NAMALWA (cell line): ENCODE measurements at places on chromosomes 2 and 18.

GRCh38 chr2:145750612-145751011 lies 1230.7 kb upstream of the ZEB2 start:
- peak; percentile 60 for DNase-seq

DNA sequence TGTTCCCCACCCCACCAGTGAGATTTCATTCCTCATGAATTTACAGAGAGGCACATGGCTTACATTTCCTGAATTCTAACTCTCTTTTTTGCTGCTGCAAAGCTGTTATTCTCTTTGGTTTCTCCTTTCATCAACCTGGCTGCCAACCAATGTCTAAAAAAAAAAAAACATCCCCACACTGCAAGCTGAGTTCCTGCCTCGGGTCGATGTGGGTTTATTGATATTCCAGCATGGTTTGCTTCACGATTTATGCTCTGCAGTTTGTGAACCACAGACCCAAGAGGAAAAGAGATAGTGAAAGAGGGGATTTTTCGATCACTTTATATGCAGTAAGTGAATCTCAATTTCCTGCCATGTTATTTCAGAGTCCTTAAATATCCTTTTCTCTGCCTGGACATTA lies 363.6 kb downstream of the LPIN1 start:
- no peak for DNase-seq

GRCh38 chr2:114160263-114160981 lies 270.5 kb downstream of the ACTR3 start:
- DNase-seq, result no peak

DNA sequence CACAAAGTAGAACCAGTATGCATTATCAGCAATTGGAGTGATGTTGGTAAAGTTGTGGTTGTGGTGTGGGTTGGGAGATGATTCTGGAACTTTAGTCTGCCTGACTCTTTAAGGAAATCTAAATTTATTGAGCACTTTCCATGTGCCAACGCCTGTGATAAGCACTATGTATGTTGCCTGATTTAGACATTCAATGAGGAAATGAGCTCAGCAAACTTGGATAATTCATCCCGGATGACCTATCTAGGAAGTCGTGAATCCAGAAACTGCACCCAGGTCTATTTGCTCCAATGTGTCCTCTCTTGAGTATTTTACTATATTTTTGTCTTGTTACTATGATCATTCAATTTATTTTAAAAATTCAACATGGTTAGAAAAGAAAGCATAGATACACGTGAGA lies 400.8 kb upstream of the MMADHC start:
- DNase-seq, result no peak

- DNase-seq, result no peak
Measured at GRCh38 chr18:5095239-5095638, 101.8 kb downstream of the AKAIN1 start.

- DNase-seq, result peak; percentile 29
Measured at GRCh38 chr2:113692698-113693428, 63.6 kb downstream of the SLC35F5 start.

DNA sequence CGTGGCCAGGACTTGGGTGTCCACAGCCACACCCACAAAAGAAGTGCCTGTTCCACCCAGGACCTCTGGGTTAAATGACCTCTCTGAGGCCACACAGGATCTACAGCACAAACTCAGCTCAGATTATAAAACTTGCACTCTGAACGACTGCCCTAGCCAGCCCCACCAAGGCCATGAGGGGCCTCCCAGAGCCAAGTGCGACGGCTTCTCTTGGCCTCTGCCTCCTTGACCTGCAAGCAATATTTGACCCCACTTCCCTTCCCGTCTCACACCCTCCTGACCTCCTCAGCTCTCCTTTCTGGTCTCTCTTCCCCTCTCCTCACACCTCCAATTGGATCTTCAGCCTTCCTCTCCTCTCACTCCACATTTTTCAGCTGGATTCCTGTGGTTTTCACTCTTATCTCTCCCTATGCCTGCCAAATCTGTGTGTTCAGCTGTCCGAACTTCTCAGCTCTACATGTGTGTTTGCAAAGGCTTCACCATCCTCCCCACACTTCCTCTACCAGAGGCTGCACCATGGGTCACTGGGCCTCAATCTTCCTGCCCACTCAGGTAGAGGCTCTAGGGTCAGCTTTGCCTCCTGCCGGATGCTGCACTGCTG lies 25.3 kb upstream of the STEAP3 start:
- DNase-seq, result no peak

- no peak for DNase-seq
Measured at GRCh38 chr2:233039212-233039845, 6.9 kb downstream of the NEU2 start.

DNA sequence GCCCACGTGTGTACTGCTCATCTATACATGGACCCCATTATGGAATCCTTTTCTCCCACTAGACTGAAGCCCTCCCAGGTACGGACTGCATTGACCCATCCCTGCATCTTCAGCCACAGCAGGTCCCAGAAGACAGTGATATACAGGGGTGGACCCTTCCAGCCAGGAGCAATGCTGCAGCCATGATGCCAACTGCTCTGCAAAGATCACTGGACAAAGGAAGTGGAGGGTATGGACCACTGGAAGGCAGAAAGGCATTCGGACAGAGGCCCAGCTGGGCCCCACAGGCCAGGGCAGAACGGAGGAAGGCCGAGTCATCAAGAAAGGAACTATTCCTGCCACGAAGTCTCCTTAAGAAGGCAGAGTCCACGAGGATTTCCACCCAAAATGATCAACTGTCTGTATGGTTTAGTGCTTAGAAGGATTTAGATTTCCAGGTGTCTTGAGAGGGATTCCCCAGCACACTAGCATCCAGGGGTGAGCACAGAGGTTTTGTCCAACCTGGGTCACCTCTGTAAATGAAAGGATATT lies 93.4 kb downstream of the TWIST2 start:
- DNase-seq, result no peak

DNA sequence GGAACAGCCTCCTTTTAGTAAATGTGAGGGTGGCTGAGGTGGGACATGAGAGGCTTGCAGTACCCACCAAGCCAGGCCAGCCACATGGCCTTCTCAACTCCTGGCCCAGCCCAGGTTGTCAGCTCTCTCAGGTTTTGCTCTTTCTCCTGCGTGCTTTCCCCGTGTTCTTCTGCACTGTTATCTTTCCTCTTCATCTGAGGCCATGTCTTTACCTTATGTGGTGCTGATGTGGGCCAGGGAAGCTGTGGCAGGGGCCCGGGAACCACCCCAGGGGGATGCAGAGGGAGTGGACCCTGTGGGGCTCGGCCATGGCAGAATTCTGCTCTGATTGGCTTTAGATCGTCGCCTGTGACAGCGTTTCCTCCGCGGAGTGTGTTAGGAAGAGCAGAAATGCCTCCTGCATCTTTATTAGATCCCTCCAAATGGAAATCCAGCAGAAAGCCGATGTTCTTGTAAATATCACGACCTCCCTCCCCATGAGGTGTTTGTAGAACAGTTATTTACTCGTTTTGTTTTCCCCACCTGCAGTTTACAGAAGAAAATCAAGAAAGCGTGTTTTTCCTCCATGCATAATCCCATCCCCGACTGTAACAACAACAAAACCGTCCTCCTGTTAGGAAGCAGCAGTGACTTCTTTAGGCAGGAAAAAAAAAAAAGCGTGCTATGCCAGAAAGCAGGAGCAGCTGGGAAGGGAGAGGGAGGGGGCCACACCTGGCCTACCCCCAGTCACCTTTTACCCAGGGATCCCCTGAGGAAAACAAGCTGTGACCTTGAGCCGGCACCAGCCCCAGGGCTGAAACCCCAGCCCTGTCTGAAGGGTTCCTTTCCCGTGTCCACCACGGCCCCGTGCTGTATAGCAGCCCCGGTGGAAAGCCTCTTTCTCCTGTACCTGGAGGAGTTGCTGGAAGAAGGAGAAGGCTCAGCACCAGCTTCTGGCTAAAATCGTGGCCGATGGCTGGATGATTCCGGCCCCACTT lies 54.8 kb downstream of the HPCAL1 start:
- no peak for DNase-seq

DNA sequence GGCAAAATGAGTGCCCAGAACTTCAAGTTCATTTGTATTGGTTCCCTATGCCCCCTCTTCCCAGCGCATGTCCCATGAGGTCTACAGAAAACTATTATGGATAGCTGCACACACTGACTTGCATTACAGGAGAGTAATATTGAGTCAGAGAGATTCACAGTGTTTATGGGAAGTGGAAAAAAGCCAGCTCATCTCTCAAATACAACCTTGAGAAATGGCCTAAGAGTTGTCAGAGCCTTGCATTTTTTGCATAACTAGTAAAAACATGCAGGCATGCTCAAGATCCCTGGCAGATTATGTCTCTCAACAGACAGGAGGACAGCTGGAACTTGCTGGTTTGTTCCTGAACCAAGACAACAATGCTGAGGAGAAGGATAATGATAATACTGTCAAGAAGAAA lies 1292.8 kb downstream of the DSC3 start:
- DNase-seq, result no peak

GRCh38 chr2:24009680-24010476 lies at the start of gene MFSD2B:
TSS of gene MFSD2B (plus strand) at chr2:24010085. CDS start at chr2:24010097, 12 bp downstream.
- no peak for DNase-seq

- DNase-seq, result no peak
Measured at GRCh38 chr2:121130301-121130850, 154.6 kb downstream of the TFCP2L1 start.

GRCh38 chr2:83972128-83972527 lies 487.0 kb downstream of the SUCLG1 start:
- no peak for DNase-seq
